ENCODE measurements at places on chromosomes 3 and 15.

DNA sequence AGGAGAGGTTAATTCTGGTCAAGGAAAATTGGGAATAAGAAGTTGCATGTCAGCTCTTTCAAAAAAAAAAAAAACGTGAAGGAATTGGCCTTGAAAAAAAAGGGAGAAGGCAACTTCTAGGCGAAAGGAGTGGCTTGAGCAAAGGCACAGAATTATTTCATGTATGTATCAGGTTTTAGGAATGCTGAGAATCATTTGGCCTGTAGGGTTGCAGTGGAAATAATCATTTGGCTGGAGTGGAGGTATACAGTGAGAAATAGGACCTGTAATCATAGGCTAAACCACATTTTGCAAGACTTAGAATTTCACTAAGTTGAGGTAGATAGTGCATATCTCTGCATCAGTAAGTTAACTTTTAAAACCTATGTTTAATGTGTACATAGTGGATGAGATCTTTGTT is 54.9 kb downstream of the EPHA6 start:
- DNase-seq = no peak

DNA sequence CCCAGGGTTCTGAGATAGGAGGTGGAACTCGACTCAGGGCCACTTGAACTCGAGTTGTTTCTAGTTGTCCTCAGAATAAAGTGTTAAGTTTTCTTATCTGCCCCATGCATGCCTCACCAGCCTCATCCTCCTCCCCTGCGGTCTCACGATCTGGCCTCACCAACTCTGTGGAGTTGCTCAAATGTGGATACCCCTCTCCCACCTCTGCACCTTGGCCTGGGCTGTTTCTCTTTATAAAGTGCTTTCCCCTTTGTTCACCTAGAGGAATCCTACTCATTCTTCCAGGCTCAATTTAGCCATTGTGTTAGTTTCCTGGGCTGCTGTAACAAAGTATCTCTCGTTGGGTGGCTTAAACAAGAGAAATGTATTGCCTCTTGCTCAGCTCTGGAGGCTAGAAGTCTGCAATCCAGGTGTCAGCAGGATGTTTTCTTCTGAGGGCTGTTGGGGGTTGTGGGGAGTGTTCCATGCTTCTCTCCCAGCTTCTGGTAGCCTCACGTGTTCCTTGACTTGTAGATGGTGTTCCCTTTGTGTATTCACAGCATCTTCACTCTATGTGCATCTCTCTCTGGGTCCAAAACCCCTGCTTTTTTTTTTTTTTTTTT is 100.7 kb downstream of the MEX3B start:
- DNase-seq = no peak

GRCh38 chr3:172153335-172153861 is 114.0 kb downstream of the FNDC3B start:
- peak; percentile 67 for DNase-seq

- no peak for DNase-seq
Measured at GRCh38 chr15:56468401-56468800, 3.5 kb upstream of the MNS1 start.

- DNase-seq = no peak
Measured at GRCh38 chr3:182478369-182478768, 314.9 kb upstream of the ATP11B start.

DNA sequence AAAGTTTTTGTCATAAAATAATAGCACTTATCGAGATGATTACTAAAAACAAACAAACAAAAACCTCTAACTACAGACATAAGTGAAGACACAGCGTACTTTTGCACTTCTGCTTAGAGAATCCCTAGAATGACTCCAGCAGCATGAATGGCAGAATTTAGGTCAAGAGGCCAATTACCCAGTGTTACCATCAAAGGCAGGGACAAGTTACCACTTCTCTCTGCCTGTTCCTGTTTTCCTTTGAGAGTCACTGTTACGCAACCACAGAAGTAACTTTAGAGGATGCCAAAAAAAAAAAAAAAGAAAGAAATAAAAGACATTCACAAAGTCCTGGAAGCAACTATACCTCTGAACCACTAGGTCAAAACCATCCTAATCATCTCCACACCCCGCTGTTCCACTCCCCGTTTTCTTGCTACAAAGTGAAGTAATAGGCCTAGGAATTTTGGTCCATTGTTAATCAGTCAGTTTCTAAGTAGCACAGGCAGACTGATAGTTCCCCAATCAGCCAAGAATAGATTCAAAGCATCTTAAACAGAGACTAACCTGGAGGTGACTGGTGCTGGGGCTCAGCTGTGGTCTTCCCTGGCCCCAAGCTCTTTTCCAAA is 41.9 kb downstream of the FMN1 start:
- no peak for DNase-seq

GRCh38 chr3:107384907-107385306 is 7.7 kb downstream of the CCDC54 start:
- no peak for DNase-seq

GRCh38 chr15:62940755-62941361 is 101.7 kb upstream of the TPM1 start:
- no peak for DNase-seq
